ENCODE measurements at places on chromosomes 12 and 14. TPM values are rescaled to one million over a fixed set of nuclear protein-coding genes. Genes with fewer than 3 reads are reported as not detected.

ACSM4 gene
- not detected for total RNA-seq

P2RX7 gene
- total RNA-seq, result 1.0 TPM

CAPZA3 gene
- total RNA-seq, result not detected

SLC2A14 gene
- 0.41 TPM for total RNA-seq

PRKCH gene
- total RNA-seq, result 12.3 TPM

HOXC13 gene
- total RNA-seq, result not detected

ANO4 gene
- total RNA-seq, result 1.9 TPM

REP15 gene
- total RNA-seq, result 51.1 TPM

TMEM121 gene
- total RNA-seq, result 0.38 TPM

ACOT6 gene
- total RNA-seq, result not detected

ACTR6 gene
- 21.4 TPM for total RNA-seq

TSHR gene
- total RNA-seq, result not detected
